ENCODE measurements at places on chromosomes 2 and 18.

GRCh38 chr2:122186761-122187222 is 431.3 kb downstream of the TSN start:
- peak; percentile 59 for DNase-seq

- DNase-seq, result no peak
Observed at GRCh38 chr2:101558740-101559525, 84.0 kb upstream of the RFX8 start.

- DNase-seq, result no peak
Observed at GRCh38 chr2:223404616-223405015, 197.5 kb downstream of the SCG2 start.

DNA sequence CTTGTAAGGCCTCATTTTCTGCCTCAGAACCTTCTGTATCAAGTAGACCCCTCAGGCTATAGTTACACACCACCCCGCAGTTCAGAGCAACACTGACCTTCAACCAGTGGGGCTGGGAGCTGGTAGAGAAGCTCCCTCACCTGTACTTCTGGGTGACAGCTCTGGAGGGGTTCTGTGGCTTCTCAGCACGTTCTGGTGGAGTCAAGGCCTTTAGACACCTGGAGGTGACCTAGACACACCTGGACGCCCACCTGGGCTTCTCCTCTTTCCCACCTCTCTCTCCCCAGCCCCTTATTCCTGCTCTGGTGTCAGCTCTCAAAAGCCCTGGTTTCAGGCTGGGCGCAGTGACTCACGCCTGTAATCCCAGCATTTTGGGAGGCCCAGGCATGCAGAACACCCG is 7.3 kb upstream of the CIB4 start:
- DNase-seq, result no peak

DNA sequence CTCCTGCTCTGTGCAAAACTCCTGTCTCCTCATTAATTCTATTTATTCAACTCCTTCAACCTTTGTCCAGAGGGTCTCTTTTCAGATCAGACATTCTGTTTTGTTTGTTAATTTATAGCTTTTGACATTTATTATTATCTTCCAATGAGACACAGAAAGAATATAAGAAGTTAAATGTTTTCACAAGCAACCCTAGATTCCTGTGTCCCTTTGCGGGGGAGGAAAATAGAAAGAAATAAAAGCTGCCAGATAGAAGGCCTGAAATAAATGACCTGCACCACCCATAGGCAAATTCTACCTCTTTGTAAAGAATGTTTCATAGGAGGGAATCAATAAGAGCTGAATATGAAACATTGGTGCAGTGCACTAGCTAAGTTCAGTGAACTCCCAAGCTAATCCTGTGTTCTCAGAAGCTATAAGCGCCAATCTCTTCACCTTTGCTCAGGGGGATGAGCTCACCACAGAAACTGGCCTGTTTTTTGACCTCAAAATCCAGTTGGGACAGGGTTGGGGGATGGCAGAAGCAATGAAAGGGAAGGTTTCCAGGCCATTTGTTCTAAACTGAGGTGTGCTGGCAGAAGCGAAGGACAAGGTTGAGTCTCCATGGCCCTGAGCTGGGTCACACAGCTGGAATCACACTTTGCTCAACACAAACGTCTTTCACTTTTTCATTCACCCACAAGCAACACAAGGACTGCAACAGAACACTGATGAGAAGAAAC is 258.6 kb downstream of the NRXN1 start:
- no peak for DNase-seq

DNA sequence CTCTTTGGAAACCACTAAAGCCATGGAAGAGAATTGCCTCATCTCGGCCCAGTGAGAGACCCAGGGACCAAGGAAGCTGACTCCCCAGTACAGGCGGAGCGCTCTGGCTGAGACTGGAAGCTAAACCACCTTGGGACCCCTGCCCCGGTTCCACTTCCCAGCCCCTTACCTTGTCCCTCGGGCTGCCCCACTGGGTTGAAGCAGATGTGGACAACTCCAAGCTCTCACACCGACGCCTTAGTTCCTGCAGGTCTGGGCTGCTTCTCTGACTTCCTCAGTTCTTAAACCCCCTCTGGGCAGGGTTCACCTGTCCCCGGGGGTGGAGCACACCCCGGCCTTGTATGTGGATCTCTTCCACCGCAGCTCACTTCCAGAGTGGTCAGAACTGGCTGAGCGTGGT is 266.2 kb downstream of the PHLPP1 start:
- no peak for DNase-seq

GRCh38 chr2:101509499-101510284 is 34.8 kb upstream of the RFX8 start:
- DNase-seq, result peak; percentile 83

GRCh38 chr2:99682275-99683060 is 192.7 kb upstream of the REV1 start:
- no peak for DNase-seq

- no peak for DNase-seq
Observed at GRCh38 chr2:14423145-14423906, 209.2 kb upstream of the LRATD1 start.

- no peak for DNase-seq
Observed at GRCh38 chr2:45661828-45662227, 10.4 kb downstream of the PRKCE start.

- DNase-seq, result no peak
Observed at GRCh38 chr2:219906114-219907010, 278.9 kb downstream of the SLC4A3 start.

- peak; percentile 34 for DNase-seq
Observed at GRCh38 chr18:56283316-56283715, 355.1 kb downstream of the TXNL1 start.

DNA sequence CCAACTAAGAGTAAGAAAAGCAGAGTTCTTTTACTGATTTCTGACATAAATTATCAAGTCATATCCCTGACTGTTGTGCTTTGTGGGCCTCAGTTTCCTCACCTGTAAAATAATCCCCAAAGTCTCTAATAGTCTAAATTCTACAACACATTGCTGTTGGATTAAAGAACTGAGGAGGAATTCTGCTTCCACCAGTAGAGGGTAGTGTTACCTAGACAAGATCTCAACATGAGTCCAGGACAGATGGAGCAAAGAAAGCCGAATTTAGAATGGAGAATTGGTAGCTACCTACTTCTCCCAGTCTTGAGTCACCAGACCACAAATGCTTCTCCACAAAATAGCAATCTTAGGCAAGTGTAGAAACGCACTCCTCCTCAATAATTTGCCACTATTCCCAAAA is 462.5 kb upstream of the FSHR start:
- peak; percentile 0 for DNase-seq

GRCh38 chr2:160610041-160610440 is 116.4 kb upstream of the RBMS1 start:
- no peak for DNase-seq

- no peak for DNase-seq
Observed at GRCh38 chr18:70450426-70451253, 161.8 kb downstream of the SOCS6 start.

DNA sequence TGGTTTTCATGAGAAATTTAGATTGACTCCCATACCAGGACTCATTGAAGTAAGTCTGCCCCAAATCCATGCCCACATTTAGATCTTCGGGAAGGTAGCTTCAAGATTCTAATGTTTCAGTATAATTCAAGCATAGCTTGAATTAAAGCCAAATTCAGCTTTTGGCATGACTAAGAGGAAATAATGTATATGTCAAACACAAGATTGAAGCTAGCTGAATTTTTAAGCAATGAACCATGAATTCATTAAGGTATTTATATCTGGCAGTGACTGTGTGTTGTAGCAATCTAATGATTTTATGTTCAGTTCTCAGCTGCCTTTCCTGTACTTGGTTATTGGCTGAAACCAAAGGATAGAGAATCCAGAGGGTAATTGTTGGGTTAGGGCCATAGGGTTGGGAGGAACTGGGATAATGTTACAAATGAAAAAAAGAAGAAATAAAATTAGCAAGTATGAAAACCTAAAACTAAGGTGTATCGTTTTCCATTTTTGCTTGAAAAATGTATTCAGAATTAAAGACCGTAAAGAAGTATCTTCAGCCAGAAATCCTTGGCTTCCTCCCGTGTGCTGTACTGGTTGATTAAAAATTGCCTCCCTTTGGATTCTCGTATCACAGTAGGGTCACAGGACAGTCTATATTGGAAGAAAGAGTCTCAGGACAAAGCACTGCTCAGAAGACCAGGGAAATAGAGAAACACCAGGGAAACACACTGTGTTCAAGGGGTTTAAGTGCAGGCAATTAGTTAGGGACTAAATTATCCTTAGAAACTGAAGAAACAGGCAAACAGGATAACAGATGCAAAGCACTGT is 119.0 kb upstream of the FN1 start:
- DNase-seq, result no peak

- no peak for DNase-seq
Observed at GRCh38 chr2:130871843-130872740, 35.4 kb downstream of the ARHGEF4 start.
